ENCODE measurements at places on chromosomes 11 and 22.

- DNase-seq: no peak
Measured at GRCh38 chr11:66447012-66447411, 8.4 kb upstream of the MRPL11 start.

DNA sequence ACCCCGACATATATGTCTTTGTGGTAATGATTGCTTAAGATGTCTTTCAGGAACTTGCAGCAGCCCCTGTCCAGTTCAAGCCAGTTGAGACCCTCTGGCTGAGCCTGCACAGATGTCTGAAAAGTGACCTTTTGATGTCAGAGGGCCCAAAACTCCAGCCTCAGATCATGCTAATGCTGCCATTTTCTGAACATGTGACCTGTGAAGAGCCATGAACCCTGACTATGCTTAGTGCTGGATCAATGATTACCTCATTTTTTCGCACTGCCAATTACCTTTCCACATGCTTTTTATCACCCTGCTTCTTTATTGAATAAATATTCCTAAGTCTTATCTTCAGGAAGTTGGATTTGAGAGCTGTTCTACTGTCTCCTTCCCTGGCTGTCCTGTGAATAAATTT is 6.9 kb upstream of the CYP2R1 start:
- no peak for DNase-seq

GRCh38 chr11:123137431-123138224 is 57.4 kb downstream of the CLMP start:
- DNase-seq: peak; percentile 13

DNA sequence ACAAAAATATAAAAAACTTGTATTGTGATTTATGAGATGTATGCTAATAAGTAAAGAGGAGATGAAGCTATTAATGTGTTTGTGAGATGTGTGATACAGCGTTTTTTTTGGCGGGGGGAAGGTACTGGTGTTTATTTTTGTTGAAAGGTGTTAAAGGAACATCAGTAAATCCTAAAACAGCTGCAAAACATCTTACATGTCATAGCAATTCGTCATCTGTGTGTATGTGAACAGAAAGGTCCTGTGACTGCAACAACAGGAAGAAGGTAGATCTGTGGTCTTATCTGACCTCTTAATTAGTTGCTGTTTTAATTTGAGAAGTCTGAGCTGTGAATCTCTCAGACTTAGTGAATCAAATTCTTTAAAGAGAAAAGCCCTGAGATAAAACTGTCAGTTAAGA is 1041.1 kb downstream of the JRKL start:
- no peak for DNase-seq

DNA sequence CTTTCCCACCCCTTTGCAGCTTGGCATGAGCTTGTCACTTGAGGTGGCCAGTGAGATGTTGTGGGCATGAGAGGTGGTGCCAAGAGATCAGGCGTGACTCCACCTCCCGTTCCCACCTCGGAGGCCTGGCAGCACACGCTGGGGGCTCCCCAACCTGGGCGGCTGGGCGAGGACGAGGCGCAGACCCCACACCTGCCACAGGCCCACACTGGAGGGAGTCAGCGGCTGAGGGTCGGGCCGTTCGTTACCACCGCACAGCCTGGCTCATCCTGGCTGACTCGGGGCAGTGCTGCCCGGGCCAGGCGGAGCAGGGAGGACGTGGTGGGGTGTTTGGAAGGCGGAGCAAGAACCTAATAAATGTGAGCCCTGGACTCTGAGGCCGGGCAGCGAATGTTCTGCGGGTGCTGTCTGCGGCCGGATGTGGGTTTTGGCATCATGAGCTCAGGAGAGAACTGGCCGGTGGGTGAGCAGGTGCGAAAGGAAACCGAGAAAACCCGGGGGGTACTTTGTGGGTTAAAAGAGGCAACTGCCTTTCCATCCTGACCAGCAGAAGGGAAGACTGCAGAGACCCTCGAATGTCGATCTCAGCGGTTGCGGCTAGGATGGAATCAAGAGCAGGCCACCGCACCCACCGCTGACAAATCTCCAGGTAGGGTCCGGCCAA is 10.2 kb upstream of the IFITM3 start:
- DNase-seq: no peak

GRCh38 chr11:114136686-114137640 is 77.5 kb downstream of the ZBTB16 start:
- DNase-seq: no peak

DNA sequence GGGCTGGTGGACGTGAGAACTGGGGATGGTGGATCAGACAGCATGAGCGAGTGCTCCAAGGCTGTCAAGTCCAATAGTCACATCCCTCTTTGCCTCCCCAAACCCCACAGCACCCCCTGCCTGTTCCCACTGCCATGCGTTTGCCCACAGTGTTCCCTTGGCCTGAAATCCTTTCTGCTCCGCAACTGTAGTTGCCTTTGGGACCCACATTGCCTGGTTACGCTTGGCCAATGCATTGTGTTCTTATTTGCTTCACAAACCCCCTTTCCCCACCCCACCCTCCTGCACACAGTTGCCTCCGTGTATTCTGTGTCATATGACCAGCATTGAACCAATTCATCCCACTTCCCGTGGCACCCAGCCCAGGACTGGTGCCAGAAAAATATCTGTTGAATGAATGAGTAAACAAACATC is 2.1 kb upstream of the KIAA0930 start:
- DNase-seq: no peak

GRCh38 chr11:69874178-69874983 is 55.2 kb upstream of the FGF3 start:
- no peak for DNase-seq

GRCh38 chr11:72234920-72235319 is 9.1 kb downstream of the PHOX2A start:
- no peak for DNase-seq

DNA sequence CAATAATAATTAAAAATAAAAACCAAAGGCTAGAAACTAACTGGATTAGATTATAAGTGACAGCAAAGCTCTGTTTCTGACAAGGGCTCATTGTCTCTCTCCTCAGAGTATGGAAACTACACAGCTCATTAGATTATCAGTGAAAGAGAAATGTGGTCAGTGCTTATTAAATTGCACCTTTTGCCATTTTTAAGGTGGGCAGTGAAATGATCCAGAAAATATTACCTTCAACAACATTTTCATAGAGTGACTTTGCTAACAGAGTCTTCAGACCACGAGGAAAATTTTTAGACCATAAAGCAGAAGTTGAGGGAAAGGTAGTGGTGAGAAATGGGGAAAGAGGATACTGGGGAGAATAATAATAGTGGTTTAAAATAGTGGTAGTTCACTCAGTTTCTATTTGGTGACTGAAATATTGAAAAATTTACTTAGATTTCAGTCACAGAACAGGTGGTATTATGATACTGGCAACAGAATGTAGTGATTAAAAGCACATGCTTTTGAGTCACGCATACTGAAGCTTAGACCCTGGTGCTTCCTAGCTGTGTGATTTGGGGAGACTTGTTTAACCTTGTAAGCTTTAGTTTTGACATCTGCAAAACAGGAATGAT is 684.0 kb upstream of the CCDC90B start:
- no peak for DNase-seq

- no peak for DNase-seq
Measured at GRCh38 chr11:61946894-61947293, 3.3 kb upstream of the BEST1 start.

GRCh38 chr11:48354013-48354412 is 12.3 kb downstream of the OR4C5 start:
- DNase-seq: no peak

DNA sequence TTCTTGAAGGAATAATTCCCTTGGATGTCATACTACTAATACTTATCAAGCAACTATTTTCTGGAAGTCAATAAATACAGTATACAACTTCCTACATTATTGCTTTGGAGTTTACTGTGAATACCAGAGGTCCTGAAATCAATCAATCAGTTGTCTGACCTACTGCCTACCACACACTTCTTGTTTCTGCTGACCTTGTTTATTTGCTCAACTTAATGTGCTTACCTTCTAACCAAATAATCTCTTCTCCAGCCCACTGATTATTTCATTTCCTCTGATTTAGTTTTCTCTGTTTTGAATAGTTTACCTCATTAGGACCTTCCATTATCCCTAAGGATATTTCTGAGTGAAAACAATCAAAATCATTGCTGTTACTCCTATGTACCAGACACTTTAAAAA is 523.6 kb upstream of the ARHGAP42 start:
- DNase-seq: no peak

GRCh38 chr22:45083659-45084305 is 74.0 kb upstream of the PHF21B start:
- DNase-seq: no peak

GRCh38 chr11:103927535-103927934 is 108.9 kb upstream of the DDI1 start:
- no peak for DNase-seq

- no peak for DNase-seq
Measured at GRCh38 chr11:19673924-19674729, 38.5 kb upstream of the NAV2 start.

DNA sequence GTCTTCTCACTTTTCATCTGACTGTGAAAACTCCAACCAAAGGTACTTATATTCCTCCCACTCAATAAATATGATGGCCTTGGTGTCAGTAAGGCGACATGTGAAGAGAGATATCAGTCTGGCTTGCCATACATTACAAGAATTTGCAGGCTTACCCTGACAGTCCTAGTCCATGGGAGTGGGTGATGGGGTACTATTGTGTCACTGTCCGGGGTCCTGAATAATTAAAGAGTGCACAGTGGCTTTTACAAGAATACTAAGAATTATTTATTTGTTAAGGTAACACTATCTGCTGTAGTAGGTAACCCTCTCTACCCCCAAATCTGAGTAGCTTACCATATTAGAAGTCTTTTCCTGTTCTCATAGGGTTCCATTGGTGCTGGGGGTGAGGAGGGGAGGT is 23.1 kb upstream of the IZUMO1R start:
- no peak for DNase-seq

DNA sequence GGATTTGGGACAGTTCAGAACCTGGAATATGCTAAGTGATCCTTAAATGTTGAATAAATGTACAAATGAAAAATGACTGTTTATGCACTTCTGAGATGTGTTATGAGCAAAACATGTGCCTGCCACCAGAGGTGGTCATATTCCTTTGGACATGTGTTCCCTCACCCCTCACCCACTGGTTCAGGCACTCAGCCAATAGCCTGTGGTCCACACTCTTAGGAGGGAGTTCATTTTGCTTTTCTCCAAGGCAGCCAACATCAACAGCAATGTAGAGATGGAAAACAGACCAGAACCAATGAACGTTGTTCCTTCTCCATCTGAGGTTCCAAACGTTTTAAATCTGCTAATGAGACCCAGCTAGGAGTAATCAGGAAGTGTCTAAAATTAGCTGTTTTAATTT is 44.0 kb downstream of the RPUSD4 start:
- no peak for DNase-seq

DNA sequence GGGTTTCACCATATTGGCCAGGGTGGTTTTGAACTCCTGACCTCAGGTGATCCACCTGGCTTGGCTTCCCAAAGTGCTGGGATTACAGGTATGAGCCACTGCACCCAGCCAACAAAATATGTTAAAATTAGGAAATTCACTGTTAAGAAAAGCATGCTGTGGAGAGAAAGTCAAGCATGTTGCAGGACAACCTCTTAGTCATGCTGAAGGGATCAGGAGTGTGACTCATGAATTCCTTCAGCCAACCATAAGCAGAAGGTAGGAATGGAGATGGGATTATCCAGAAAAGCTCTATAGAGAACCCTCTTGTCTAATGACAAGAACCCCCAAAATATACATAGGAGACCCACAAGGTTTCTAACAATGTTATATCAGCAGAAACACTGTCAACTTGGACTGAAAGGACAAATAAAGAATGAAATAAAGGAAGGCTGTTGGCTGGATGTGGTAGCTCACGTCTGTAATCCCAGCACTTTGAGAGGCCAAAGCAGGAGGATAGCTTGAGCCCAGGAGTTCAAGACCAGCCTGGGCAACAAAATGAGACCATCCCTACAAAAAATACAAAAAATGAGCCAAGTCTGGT is 16.0 kb downstream of the MRTFA start:
- DNase-seq: no peak

- no peak for DNase-seq
Measured at GRCh38 chr22:38872831-38873248, 824 bp upstream of the CBX6 start.

- DNase-seq: no peak
Measured at GRCh38 chr22:38733329-38733723, 22.5 kb downstream of the SUN2 start.

GRCh38 chr11:122421702-122422101 is 233.8 kb upstream of the UBASH3B start:
- no peak for DNase-seq

- no peak for DNase-seq
Measured at GRCh38 chr22:50171319-50171964, 911 bp downstream of the PANX2 start.

- DNase-seq: no peak
Measured at GRCh38 chr11:35558513-35558912, 33.1 kb upstream of the PAMR1 start.

GRCh38 chr11:3732671-3733436 is 61.7 kb upstream of the CHRNA10 start:
- no peak for DNase-seq

GRCh38 chr11:70183483-70184176 is 19.5 kb upstream of the FADD start:
- DNase-seq: no peak

- DNase-seq: no peak
Measured at GRCh38 chr11:44596525-44597276, 31.2 kb downstream of the CD82 start.

DNA sequence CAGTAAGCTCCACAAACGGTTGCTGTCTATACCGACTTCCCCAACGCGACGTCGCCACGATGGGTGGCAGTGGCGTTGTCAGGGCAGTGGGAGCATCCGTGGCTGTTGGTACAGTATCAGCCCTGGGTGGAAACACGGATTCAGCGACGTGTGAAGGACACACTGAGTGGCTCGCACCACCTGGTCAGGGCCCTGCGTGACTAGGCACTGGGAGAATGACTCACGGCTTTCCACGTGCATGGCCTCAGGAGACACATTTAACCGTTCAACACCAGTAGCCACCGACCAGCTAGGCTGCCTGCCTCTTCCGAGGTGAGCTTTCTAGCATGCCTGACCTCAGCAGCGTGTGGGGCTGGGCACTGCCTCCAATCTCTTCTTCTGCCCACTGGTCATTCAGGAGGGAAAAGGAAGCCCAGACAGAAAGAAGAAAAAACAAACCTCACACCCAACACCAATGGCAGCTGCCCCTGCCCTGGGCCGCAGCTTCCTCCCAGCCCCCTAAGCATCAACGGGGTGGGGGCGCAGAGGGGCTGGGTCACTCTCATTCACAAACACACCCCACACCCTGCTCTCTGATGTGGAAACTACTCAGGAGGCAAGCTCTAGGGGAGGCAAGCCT is 59.0 kb downstream of the MYH9 start:
- DNase-seq: no peak
